ENCODE measurements at places on chromosomes 12 and 14. TPM values are rescaled to one million over a fixed set of nuclear protein-coding genes. Genes with fewer than 3 reads are reported as not detected.

Gene RHEBL1
- 1.3 TPM for total RNA-seq

Gene ETFBKMT
- 4.7 TPM for total RNA-seq

Gene EID3
- 4.8 TPM for total RNA-seq

Gene B3GNT4
- total RNA-seq = 1.1 TPM

Gene NPAS3
- total RNA-seq = 8.4 TPM

Measured in metanephros (tissue), 2 donors.